Activated CD4-positive, alpha-beta T cell treated with anti-CD3 and anti-CD28 coated beads for 4 hours (primary cell): ENCODE measurements at places on chromosomes 6 and 20.

DNA sequence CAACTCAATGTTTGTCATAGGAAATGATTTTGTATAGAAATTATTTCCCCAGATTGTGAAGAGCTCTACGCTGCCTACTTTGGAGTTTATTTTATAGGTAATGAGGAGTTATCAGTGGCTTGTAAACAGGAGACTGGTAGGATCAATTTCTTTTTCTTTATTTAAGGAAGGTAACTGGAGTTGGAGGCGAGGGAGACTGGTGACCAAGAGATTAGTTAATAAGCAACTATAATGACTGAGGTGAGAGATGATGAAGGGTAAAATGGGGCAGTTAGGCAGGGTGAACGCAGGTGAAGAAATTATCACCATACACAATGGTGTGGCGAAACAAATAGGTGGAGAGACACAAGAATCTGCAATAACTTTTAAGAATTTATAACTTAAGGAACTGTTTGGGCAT, 100.2 kb downstream of the PRKN start:
- no peak for DNase-seq

DNA sequence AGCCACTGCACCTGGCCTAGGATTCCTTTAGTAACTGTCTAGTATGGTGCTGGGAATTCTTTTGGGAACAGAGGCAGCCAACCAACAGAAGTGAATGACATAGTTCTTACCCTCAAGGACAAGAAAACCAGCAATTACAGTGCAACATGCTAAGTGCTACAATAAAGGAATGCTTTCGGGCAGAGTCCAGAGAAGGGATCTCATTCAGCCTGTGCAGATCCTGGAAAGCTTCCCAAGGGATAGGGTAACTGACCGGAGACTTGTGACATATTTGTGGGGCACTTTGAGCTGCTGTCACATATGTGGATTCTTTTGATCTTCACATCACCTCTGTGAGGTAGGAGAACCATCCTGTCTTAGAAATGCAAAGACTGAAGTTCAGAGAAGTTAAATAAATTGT, 46.8 kb downstream of the C6orf15 start:
- DNase-seq: no peak

DNA sequence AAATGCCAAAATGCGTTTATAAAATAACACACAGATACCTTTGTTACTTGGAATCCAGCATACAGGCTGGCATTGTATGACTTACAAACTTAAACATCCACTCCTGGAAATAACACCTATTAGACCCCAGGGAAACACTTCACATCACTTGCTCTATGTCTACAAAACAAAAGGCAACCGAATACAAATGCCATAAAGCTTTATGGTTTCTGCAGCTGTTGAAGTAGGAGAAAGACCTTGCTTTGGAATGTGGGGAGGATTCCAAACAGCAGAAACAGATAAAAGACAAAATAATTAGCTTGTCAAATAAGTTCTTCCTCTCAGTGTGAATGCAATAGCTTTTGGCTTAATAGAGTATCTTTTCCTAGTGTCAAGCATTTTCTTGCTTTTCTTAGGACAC, 9.8 kb upstream of the AMD1 start:
- DNase-seq: no peak

DNA sequence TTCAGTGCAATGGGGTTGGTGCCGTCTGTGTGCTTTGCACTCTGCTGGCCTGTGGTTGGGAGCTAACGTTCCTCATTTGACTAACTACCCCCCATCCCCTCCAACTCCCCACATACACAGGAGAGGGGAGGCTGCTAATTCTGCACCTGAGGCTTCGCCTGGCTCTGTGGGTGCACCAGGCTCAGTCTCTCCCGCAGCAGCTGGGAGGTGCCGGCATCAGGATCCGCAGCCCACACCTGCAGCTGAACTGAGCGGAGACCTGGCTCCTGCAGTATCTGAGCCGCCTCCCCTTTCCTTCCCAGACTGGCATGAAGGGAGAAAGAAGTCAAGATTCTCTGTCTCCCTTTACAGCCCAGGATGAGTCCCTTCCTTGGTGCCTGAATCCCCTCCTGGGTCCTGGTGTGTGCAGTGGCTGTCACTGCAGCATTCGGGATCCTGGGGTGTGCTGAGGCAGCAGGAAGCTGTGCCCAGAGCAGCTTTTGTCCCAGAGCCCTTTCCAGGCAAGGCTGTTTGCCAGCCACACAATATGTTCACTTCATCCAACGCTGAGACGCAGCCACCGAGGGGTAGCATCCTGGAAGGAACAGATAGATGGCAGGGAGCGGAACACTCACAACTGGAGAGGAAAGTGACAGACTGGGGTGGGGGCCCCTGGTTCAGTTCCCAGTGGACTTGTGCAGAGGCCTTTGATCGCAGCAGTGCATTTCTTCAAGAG, 70.2 kb downstream of the CDH4 start:
- no peak for DNase-seq

GRCh38 chr6:81383472-81383871, 369.0 kb downstream of the TENT5A start:
- DNase-seq: no peak

DNA sequence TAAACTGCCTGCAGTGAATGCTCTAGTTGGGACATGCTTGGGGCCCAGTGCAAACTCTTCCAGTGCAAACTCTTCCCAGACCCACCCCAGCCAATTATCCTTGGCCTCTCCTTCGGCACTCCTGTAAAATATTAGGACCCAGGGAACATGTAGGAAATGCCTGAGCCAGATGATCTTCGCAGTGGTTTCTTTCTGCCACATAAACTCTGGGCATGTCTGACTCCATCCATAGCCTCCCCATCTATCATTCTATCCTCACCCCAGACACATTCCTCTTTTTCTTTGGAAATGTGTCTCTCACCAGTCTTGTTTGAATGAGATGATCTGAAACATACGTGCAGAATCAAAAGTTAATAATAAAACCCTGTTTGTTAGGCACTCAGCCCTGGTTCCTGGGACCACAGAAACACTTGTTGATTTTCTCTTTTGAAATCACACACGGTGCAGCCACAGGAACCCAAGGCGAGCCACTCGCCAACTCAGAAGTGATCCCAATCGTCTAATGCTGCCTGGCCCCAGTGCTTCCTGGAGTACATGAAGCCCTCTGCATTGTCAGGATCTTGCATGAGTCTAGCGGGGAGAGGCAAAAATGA, 108.9 kb upstream of the CST7 start:
- no peak for DNase-seq

DNA sequence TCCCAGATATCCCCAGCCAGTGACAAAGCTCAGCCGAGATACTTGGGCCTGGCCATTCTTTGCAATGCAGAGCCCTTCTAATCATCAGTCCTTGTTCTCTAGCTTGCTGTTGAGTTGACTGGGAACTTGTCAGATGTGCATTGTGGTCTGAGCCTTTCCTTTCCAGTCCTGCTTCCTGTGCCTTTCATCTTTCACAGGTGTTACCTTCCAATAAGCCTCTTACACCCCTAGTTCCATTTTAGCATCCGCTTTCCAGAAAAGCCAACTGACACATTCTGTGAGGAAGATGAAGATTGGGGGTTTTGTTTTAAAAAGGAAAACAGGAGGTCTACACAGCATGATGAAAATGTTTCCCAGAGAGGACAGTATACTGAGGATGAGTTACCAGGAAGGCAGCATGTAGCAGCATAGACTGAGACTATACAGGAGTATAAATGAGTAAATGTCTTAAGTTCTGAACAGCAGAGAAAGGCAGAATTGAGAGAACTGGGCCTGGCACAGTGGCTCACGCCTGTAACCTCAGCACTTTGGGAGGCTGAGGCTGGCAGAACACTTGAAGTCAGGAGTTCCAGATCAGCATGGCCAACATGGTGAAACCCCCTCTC, 5.6 kb upstream of the CEP85L start:
- no peak for DNase-seq

DNA sequence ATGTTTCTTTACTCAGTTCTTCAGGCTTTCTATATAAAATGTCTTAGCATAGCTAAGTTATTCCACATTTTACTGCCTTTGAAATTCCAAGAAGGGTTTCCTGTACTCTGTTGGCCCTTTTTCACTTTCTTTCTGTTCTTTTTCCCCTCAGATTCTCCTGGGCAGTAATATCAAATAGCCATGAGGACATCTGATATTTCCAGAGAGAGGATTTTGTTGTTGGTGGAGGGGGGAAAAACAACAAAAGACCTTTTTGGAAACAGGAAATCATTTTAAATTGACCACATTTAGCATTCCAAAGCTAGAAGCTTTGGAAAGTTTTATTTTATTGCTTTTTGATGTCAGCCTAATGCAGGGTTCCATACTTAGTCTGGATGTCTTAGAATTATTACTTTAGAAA, 445.4 kb downstream of the GJA1 start:
- no peak for DNase-seq

DNA sequence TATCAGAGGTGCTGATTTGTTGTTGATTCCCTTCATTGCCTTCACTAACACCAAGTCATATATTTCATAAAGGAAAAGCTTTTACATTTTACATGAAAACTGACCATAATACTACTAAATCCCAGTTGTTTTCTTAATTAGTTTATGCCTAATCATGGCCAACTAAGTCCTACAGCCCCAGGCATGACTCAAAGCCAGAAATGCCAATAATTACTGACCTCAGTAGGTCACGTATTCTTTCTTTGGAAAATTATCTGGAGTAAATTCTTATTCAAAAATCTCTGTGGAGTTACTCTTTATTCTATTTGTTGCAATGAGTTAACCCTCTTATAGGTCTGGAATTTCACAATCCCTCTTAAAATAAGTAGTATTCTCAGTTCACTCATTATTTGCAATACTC, 13.5 kb upstream of the MYB start:
- DNase-seq: no peak

DNA sequence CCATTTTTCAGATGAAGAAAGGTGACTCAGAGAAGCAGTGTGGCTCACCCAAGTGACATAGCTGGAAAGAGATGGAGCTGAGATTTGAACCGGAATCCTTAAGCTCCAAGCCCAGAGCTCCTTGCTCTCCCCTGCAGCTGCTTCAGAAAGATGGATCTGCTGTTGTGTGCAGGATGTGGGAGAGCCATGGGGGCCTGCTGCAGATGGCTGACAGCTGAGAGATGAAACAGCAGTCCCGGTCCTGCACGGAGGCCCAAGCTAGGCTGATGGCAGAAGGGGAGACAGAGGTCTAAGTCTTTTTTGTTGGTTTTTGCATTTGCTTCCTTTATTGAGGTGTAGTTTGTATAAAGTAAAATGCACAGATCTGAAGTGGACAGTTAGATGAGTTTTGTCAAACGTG, 69.8 kb upstream of the FOXP4 start:
- no peak for DNase-seq

DNA sequence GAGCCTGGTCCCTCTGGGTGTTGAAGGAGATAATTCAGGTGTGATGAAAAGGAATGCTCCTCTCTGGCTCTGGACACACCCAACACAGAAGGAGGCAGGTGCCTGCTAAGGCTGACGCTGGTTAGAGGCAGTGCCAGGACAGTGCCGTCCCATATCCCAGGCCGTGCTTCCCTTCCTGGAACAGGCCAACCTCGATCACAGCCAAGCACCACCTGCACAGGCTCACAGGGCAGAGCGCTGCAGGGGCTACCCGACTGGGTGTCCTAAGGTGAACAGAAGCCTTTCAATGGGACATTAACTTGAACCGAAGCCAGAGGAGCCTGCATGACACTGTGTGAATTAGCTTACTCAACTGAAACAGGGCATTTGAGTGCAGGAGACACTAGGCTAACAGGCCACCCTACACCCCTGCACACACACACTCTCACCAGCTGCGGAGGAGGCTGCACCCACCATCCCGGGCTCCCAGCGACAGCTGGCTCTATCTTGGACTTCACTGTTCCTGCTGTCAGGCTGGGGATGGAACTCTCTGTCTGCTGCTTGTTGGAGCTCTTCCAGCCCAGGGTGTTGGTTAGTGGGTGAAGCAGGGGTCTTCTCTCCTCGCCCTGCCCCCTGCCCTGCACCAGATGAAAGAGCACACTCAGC, 347.2 kb downstream of the TAF4 start:
- no peak for DNase-seq

GRCh38 chr20:3798373-3798768, 2.3 kb downstream of the CDC25B start:
- no peak for DNase-seq

GRCh38 chr20:19977373-19977770, 39.8 kb upstream of the NAA20 start:
- no peak for DNase-seq

DNA sequence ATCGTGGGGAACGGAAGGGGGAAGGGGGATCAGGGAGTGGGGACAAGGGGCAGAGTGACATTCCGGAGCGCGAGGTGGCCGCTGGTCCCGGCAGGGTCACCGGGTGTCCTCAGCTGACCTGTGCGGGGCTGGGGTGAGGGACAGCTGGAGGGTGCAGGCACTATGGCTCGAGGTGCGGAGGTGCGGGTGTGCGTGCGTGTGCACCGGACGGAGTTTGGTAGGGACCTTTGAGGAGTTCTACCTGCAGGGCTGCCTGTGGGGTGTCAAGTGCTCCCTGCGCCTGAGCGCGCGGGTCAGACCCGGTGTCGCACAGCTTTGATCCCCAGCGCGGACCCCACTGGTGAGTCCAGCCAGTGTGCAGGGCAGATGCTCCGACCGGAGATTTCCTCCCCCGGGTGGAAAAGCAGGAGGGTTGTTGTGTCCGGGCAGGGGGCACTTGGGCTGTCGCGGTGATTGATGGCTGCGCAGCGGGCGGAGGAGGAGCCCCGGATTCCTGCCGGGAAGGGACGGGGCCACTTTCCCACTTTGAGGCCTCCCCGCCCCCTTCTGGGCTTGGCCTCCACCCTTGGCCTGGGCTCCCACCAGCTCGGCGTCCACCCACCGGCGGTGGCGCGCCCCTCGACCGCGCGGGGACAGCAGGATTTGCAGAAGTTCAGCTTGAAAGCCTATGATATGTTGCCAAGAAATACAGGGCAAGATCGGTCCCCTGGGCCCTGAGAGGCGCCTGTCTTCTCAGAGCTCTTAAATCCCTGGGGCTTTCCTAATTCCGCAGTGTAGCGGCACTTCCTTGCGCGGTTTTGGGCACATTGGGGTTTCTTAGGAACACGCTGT, 658 bp downstream of the RIN2 start:
- DNase-seq: no peak

- peak; percentile 42 for DNase-seq
Measured at GRCh38 chr6:4776493-4777393, 539 bp downstream of the CDYL start.

DNA sequence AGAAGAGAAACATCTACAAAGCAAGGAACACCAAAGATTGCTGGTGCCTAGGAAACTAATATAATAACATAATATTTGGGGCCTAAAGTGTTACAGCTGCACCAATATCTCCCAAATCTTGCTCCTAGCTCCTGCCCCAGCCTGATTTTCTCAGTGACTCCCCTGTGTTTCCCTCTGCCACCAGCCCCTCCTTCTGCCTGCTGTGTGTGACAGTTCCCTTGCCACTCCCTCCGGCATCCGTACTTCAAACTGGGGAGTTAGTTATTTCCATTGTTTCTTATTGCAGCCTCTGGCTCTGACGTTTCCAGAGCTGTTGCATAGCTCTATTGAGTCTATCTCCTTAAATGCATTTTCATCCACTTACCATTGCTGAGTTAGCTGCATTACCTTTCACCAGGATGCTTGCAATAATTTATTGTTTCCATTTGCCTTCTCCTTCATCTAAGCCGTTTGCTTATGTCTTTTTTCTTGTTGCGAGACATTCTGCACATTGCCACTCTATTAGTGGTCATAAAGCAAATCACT, 43.1 kb downstream of the ESR1 start:
- DNase-seq: no peak
